Right forelimb (tissue), 1 donor: ENCODE measurements at places on chromosomes 5 and 9.

- no peak for DNase-seq
These were observed 72.0 kb upstream of the C9orf72 start for GRCh38 chr9:27645161-27645840.

DNA sequence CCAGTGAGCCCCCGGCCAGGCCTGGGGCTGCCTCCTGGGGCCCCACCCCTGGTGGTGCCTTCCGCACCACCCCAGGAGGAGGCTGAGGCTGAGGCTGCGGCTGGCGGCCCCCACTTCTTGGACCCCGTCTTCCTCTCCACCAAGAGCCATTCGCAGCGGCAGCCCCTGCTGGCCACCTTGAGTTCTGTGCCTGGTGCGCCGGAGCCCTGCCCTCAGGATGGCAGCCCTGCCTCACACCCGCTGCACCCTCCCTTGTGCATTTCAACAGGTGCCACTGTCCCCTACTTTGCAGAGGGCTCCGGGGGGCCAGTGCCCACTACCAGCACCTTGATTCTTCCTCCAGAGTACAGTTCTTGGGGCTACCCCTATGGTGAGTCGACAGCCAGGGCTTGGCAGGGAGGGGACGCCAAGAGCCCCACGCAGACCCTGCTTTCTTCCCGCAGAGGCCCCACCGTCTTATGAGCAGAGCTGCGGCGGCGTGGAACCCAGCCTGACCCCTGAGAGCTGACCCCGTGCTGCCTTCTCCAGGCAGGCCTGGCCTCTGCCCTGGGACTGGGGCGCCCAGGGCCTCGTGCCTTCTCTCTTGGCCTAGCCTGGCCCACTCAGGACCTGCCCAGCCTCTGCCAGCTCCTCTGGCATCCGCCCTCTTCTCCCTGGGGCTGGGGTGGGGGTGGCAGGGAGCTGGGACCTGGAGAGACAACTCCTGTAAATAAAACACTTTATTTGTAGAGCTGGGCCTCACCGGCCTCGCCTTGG, 4.0 kb upstream of the EHMT1 start:
- DNase-seq = no peak

GRCh38 chr9:35757226-35757891, 3.3 kb upstream of the MSMP start:
- DNase-seq = peak; percentile 67

DNA sequence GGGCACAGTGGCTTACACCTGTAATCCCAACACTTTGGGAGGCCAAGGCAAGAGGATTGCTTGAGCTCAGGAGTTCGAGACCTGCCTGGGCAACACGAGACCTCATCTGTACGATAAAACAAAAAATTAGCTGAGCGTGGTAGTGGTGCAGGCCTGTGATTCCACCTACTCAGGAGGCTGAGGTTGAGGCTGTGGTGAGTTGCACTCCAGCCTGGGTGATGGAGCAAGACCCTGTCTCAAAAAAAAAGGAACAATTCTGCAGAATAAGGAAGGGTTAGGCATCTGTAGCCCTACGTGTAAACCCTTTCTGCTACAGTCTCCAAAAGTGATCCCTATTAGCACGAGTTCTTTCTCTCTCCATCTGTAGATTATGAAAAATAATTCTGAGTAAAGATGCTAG, 19.9 kb downstream of the CDC26 start:
- no peak for DNase-seq

GRCh38 chr5:74875994-74876791, 10.0 kb upstream of the FAM169A start:
- no peak for DNase-seq

DNA sequence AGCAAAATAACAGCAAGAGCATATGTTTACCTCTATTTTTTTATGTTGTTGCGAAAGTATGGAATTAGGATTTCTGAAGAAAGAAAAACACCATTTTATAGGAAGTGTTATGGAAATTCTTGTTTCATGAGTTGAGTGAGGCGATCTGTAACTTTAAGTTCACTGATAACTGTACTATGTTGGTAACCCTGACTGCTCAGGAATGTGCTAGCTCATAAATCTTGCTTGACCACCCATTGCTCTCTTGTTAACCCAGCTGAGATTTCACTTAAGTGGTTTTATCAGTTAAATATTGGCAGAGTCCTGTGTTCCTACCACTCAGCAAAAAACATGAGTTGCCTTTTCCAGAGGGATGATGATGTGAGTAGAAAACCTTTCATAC, 91.1 kb upstream of the STARD4 start:
- DNase-seq = no peak

GRCh38 chr9:77469515-77470231, 178.4 kb downstream of the GNA14 start:
- DNase-seq = no peak

DNA sequence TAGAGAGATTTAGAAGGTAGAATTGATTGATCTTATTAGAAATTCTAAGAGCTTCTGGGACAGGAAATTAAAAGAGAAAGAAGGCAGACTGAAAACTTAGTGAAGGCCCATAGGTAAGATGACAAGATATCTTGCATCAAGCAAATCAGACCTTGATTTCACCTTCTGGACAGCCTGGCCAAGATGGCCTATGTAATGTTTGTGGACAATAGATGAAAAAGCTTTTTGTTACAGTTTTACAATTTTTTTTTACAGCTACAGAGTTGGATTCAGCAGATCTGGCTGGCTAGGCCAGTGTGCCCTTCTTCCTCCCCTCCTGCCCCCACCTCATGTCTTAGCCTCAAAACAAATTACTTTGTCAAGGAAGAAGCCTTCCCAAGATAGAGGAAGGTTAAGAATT, 21.6 kb upstream of the HEMGN start:
- no peak for DNase-seq

GRCh38 chr5:98774192-98775033, 950 bp downstream of the RGMB start:
- DNase-seq = peak; percentile 82
